NCI-H1417 (cell line): ENCODE measurements at places on chromosomes 4 and X.

DNA sequence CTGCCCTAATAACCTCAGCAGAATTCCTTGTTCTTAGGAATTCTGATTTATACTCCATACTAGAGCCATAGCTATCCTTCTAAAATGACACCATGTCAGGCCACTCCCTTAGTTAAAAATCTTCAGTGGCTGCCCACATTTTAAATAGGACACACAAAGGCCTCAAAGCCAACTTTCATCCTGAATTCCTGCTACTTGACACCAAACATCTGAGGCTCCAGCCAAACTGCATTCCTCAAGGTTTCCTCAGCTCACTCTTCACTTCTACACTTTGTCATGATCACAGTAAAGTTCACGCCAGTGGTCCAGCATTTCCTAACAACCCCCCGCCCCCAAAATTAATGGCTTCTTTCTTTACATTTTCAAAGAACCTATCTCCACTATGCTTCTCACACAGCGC lies 124.3 kb downstream of the ADGRA3 start:
- DNase-seq: no peak

GRCh38 chrX:71859637-71860036 lies 51.0 kb upstream of the NHSL2 start:
- peak; percentile 60 for DNase-seq

GRCh38 chrX:48600226-48600625 lies 2.9 kb downstream of the WDR13 start:
- no peak for DNase-seq

- no peak for DNase-seq
Observed at GRCh38 chr4:81723927-81724587, 252.3 kb upstream of the RASGEF1B start.

- DNase-seq: no peak
Observed at GRCh38 chrX:133306316-133306715, 88.2 kb upstream of the TFDP3 start.

GRCh38 chrX:96372313-96373046 lies 312.2 kb upstream of the DIAPH2 start:
- DNase-seq: no peak

DNA sequence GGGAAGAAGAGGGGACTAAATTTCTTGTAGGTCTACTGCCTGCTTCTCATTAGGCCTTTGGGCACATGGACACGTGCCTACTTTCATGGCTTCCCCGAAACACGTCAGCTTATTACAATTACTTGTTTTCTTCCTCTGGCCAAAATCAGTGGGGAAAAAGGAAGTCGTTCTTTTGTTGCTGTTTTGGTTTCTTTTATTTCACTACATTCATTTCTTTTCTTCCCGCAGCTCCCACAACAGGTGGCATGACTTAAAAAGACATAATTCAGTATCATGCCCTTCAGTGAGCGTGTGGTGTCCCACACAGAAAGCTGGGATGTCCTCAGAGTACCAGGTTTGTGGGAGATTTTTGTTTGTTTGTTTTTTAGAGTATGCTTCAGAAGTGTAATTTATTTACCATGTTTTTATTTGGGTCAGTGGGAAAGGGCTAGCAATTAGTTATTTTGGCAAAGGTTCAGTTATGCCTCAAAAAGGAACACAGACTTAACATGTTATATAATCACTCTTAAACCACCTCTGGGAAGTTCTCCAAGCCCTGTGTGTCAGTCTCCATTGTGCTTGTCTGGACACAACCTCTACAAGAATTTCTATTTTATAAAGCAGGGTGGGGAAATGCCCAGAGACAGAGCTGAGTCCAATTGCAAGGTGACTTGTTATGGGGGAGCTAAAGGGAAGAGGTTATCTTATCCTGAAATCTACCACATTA lies 44.2 kb upstream of the SPRY1 start:
- DNase-seq: no peak
